ENCODE measurements at places on chromosomes 6 and 20.

DNA sequence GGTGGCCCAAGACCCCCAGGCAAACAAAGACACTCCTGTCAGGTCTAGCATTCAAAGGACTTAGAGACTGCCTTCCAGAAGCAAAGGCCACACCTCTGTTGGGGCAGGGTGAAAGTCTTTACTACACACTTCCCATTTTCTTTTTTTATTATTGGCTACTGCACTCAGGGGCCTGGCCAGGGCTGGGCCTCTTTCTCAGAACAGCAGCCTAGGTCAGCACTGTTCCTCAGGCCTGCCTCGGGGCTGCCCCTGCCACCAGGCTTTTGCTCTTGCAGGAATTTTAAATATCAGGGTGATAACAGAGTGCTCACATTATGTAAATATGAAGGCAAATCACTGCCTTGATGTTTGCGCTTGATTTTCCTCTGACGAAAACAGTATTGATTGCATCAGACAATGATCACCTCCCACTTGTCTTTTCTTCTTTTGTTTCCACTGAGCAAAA lies 18.5 kb downstream of the GSTA4 start:
- no peak for DNase-seq

GRCh38 chr6:168292826-168293225 lies 26.8 kb downstream of the DACT2 start:
- no peak for DNase-seq

DNA sequence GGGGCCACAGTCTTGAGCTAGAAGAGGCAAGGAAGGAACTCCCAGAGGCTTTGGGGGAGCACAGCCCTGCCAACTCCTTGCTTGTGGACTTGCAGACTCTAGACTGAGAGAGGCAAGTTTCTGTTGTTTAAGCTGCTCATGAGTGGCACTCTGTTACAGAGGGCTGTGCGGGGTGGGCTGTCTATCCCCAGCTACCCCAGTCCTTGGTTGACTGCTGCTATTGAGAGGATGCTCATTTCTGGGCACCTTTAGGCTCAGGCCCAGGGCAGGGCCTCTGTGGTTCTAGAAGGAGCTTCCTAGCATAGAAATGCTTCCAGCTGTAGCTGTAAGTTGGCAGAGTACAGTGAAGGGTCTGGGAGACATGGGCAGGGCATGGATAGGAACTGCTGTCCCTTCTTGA lies 151.3 kb upstream of the GGTLC1 start:
- no peak for DNase-seq

DNA sequence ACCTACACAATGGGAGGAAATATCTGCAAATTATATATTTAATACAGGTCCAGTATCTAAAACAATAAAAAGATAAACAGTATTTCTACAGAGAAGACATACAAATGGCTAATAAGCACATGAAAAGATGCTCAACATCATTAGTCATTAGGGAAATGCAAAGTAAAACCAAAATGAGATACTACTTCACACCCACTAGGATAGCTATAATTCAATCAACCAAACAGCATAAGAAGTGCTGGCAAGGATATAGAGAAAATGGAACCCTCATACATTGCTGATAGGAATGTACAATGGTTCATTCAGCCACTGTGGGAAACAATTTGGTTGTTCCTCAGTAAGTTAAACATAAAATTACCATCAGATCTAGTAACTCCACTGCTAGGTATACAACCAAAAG lies 48.7 kb downstream of the NUDT3 start:
- no peak for DNase-seq

GRCh38 chr20:5933802-5934436 lies 16.4 kb downstream of the TRMT6 start:
- no peak for DNase-seq

DNA sequence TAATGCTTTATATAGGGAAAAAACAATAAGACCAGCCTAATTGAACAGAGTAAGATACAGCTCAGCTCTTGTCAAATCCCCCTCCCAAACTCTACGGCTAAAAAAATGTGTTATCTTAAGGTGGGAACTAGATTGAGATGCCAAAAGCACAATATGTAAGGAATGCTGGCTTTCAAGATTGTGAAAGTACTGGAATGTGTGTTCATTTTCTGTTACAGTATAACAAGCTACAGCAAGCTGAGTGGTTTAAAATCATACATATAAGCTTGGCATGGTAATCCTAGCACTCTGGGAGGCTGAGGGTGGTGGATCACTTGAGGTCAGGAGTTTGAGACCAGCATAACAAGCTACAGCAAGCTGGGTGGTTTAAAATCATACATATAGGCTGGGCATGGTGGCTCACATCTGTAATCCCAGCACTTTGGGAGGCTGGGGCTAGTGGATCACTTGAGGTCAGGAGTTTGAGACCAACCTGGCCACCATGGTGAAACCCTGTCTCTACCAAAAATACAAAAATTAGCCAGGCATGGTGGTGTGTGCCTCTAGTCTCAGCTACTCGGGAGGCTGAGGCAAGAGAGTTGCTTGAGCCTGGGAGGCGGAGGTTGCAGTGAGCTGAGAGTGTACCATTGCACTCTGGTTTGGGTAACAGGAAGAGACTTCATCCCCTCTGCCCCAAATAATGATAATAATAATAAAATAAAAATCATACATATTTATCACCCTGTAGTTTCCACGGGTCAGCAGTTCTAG lies 297.7 kb downstream of the DOK5 start:
- DNase-seq, result no peak

DNA sequence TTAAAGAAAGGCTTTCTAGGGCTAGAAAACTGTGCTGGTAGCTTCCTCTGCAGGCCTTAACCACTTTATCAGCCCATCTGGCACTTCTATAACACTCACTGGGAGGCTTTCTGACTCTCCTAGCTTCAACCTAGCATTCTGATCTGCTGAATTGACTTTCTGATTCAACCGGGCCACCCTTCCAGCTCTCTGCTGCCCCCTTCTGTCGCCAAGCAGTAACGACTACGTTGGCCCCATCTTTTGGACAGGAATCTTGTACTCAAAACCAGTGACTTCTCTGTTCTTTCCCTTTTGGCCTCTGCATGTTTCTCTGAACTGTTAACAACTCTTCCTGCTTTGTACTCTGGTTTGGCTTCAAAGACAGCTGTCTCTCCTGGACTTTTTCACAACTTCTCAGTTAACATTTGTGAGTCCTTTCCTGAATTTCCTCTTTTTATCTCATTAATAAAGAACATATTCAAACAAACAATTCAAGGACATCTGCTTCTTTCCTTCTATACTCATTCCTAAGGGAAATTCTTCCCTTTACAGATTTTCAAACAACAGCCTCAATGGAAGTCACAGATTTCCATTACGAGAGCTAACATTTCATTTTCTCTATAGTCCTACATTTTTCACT lies 43.9 kb upstream of the FAM135A start:
- no peak for DNase-seq

DNA sequence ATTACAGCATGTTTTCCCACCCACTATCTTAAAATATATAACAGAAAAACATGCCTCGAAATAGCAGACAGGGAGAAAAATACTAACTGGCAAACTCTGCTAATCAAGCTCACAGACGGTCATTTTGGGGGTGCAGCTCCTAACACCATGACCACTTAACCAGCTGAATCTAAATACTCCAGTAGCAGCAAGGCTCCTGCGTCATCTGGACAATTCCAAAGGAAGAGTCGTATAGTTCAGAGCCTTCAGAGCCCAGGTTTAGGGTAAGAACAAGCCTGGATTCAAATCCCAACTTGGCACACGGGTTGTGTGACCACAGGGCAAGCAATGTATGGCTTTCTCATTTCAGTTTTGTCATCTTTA lies 81.3 kb upstream of the COL21A1 start:
- DNase-seq, result no peak
